ENCODE measurements at places on chromosomes 1 and 21.
A peak's percentile ranks its signal among the peaks of the same experiment; 100 is the strongest.

DNA sequence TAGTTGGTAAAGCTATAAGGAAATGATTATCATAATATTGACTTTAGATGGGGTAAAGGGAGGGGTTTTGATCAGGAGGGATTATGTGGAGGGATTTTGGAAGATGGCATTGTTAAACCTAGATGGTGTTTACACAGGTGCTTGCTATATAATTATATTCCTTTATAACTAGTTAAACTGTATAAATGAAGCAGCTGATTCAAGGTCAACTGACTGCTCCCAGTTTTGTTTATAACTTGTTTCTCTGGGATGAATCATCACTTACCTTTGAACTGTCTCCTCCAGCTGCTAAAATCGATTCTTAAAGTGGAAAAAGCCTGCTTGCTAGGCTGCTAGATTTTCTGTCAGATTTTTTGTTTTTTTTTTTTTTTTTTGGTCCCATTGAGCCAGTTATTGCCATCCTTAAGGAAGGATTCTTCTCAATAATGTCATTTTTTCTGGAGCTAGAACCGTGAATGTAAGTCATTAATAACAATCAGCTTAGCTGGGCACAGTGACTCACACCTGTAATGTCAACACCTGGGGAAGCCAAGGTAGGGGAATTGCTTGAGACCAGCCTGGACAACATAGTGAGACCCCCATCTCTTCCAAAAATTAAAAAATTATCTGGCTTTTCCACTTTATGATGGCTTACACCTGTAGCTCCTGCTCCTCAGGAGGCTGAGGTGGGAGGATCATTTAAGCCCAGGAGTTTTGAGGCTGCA lies 153.2 kb downstream of the PIK3R3 start:
- DNase-seq: no peak

- peak; percentile 64 for DNase-seq
These were observed 80.3 kb downstream of the RNF220 start for GRCh38 chr1:44485229-44485933.

- DNase-seq: peak; percentile 43
These were observed 48.1 kb upstream of the PAXBP1 start for GRCh38 chr21:32819694-32820093.

GRCh38 chr1:15916916-15917315 lies 59.0 kb downstream of the ZBTB17 start:
- no peak for DNase-seq

DNA sequence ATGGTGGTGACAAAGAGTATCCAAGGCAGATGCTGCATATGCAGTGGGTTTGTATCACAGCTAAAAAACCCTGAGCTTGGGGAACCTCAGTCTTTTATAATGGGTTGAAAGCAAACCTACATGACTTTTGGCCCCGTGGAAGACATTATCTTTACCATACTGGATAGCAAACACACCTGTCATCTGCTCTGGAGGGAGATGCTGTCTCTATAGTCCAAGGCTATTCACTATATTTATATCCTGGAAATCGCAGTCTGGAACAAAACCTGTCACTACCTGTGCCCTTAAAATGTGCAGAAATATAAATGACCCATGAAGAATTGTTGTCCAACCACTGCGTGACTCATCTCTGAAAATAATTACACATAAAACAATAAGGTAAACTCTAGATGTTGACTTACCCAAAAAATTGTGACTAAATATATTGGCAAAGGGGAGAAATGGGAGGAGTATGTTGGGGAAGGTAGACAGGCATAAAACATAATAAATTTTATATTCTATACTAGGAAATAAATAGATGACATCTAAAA lies 121.0 kb upstream of the CXADR start:
- DNase-seq: no peak

- no peak for DNase-seq
These were observed 31.4 kb downstream of the CLCA1 start for GRCh38 chr1:86499987-86500593.

DNA sequence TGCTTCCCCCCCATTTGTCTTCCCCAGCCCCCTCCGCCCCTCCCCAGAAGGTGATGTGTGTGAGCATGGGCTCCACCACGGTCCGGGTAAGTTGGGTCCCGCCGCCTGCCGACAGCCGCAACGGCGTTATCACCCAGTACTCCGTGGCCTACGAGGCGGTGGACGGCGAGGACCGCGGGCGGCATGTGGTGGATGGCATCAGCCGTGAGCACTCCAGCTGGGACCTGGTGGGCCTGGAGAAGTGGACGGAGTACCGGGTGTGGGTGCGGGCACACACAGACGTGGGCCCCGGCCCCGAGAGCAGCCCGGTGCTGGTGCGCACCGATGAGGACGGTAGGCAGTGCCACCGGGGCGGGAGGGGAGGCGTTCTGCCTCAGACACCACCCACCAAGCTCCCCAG lies 52.2 kb upstream of the KDM4A start:
- DNase-seq: no peak
